ENCODE measurements at places on chromosomes 7 and 10. TPM values are rescaled to one million over a fixed set of nuclear protein-coding genes. Genes with fewer than 3 reads are reported as not detected.

DNA sequence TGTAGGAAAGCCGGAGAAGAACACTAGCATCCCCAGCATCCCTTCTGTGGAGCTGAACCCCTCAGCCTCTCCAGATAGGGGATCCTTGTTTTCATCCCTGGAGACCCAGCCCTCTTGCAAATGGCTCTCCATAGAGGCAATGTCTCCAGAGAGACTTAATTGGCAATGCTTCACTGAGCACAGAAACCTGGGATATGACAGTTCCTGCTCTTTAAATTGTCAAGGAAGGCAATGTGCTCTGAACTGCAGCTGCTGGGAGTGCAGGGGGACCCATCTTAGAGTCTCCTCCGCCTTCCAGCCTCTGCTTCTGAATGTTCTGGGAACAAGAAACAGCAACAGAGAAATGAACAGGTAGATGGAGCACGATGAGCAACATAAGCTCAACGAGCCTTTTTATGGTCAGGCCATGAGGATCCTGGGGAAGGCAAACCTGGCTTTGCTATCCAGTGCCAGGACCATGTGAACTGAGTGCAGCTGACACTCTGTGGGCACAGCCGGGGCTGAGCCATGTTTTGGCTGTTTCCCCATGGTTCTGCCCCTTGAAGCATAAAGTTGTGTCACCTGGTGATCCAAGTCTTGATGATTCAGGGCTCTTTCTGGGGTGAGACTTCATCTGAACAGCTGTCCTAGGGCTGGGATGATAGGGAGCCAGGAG lies 481.0 kb downstream of the PLXNA4 start:
- DNase-seq = no peak

DNA sequence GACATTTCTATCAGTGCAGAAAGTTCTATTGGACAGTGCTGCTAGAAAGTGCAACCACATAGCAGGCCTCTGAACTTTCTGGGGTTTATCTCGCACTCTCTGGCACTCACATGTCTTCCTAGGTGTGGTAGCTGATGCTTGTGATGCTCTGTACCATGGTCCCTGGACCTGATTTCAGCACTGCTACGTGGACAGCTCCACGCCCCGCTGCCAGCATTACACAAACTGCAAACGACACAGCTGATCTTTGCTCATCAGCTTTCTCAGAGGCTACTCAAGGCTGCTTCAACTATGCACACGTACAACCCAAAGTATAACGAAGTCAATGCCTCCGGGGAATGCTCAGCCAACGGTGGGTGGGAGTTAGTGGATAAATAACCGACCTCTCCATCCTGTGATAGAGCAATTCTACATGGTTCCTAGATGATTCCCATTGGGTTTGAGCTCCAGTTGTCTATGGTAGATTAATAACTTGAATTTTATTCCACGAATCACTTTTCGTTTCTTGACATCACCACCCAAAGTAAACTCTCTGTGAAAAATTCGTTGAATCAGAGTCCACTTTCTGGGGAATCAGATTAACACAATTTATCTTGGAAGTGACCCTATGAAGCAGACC lies 302.5 kb downstream of the ACTR3B start:
- DNase-seq = no peak

- no peak for DNase-seq
Measured at GRCh38 chr7:30389791-30390190, 88.8 kb downstream of the NOD1 start.

GRCh38 chr10:27481486-27481885 lies 22.6 kb upstream of the RAB18 start:
- no peak for DNase-seq

DNA sequence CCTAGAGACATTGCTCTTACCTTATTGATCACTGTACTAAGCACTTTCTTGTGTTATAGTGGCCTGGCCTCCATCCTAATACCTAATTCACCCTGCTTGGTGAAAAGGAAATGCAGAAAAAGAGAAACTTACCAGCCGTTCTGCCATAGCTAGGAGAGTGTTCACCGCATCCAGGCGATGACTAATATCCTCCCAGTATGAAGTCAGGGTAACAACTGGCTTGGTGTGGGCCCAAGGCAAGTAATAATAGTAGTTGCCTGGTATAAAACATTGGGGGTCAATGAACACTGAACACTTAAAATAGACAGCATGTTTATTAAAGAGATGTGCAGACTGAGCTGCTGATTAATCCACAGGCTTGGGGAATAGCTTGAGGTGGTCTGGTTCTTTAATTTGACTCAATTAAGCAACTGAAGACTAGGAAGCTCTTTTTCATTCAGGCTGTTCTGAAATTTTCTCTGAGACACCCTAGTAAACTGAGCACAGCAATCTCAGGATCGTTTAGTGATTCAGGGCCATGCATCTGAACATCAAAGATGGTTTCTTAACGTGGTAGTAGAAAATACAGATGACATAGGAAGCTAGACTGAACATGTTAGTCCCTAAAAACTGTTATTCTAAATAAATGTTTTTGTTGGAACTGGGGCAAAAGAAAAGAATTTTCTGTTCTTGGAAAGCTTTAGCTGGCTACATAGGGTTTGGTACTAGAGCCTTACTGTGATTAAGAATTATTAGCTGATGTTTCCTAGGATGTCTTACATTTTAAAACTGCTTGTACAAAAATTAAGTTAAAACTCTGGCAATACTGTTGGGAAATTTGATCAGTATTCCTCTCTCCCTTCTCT lies 102.2 kb downstream of the MYOF start:
- DNase-seq = no peak

GRCh38 chr10:104678658-104679057 lies 37.6 kb downstream of the SORCS3 start:
- DNase-seq = no peak

GRCh38 chr7:80806663-80807062 lies 112.2 kb downstream of the SEMA3C start:
- no peak for DNase-seq

DNA sequence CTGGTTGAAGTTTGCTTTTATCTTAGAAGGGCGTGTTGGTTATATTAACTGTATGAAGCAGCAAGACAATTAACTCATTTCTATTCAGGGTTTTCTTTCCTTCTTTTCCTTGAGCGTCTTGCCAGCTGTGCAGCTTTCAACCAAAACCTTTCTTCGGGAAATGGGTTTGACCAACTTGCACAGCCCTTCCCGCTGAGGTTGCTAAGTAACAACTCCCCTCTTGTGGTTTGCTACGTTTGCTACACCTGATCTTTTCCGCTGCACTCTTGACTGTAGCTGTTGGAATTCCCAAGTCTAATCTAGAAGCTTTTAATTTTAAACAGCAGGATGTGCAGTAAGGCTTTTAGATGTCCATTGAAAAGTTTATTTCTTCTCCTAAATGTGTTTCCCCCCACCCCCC lies 116.9 kb downstream of the CDCA7L start:
- no peak for DNase-seq

GRCh38 chr10:35316218-35316967 lies 19.9 kb upstream of the CCNY start:
- DNase-seq = no peak

DNA sequence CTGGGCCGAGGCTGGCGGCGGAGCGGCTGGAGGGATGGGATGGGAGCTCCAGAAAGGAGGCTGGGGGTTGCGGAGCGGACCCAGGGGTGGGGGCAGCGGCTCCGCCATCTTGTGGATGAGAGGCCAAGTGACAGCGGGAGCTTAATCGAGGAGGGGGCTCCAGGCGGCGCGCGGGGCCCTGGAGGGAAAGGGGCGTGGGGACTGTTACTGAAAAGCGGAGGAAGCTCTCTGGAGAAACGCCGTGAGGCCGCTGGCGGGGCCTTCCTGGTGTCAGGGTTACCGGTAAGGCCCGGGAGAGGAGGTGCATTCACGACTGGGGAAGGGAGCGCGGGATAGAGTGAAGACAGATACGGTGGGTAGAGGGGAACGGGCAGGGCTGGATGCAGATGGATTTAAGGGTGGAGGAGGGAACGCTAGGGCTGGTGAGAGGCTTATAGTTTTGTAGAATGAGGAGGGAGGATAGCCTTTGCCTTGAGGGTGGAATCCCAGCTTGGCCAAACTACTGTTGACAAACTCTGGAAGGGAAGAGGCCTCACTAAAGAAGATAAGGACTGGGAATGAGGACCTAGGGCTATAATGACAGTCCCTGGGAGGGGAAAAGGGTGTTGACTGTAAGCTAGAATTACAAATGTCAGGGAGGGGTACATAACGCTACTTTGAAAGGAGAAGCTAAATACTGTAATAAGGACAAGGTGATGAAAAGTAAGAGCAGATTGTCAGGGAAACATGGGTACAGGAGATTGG lies 535 bp downstream of the BTRC start:
- DNase-seq = no peak

- no peak for DNase-seq
Measured at GRCh38 chr10:121753726-121754476, 155.7 kb upstream of the FGFR2 start.

DNA sequence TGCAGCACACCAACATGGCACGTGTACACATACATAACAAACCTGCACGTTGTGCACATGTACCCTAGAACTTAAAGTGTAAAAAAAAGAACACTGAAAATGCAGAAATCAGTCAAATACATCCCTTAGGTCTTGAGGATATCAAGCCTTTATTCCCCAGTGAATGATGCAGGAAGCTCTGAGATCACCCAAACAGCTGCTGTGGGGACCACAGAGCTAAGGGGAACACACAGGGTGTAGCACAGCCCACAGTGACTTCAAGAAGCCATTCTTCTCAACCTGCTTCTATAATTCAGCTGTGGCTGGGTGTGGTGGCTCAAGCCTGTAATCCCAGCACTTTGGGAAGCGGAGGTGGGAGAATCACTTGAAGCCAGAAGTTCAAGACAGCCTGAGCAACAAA lies 314.9 kb downstream of the CALN1 start:
- DNase-seq = no peak

- no peak for DNase-seq
Measured at GRCh38 chr10:72794260-72794659, 99.3 kb upstream of the OIT3 start.

GRCh38 chr7:103718482-103719061 lies 270.9 kb downstream of the RELN start:
- no peak for DNase-seq

DNA sequence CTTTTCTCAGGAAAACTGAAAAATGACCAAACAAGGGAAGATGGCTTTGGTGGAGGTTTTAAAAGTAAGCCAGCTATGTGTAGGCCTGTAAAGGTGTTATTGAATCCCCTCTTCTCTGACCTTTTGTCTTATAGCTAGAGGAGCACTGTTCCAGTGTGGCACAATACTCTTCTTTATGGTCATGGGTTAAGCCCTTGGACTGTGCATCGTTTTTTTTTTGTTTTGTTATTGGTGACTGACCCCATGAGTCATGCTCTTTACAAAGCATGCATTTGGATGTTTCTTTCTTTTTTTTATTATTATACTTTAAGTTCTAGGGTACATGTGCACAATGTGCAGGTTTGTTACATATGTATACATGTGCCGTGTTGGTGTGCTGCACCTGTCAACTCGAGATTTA lies 19.6 kb upstream of the FAM25A start:
- no peak for DNase-seq

- no peak for DNase-seq
Measured at GRCh38 chr7:112770051-112770450, 20.1 kb downstream of the TMEM168 start.

DNA sequence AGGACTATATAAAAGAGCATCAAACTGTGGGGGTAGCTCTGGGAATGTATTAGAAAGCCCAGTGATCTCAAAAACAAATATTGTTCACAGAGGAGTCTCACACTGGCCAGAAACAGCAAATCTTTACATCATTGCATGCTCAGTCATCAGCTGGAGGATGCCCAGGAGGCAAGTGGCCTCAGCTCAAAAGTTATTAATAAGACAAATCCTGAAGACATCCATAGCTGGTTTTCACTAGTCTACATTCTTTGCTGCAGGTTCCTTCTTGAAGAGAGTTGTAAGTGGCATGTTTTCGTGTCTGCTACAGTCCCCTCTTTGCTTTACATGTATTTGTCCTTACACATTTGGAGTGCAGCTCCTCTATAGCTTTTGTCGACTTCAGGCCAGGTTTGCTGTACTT lies 8.6 kb upstream of the CCDC7 start:
- no peak for DNase-seq

GRCh38 chr7:66505531-66506451 lies 122.9 kb upstream of the KCTD7 start:
- peak; percentile 60 for DNase-seq

DNA sequence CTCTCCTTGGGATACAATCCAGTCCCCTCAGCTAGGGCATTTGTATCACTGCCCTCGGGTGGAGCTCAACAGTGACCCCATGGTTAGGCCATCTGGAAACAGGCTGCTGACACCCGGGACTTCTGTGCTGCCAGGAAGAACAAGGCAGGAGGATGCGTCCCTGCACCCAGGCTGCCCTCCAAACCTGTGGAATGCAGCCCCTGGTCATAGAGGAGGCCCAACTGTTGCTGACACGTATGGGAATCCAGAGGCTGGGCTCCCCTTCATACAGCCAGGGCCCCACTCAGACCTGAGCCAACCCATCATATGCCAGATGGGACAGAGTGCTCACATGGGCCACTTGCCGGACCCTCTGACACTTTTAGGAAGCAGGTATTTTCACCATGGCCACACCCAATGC lies 45.5 kb upstream of the SRGN start:
- no peak for DNase-seq

GRCh38 chr7:6460990-6461584 lies 13.3 kb upstream of the DAGLB start:
- DNase-seq = no peak

- DNase-seq = no peak
Measured at GRCh38 chr7:22879280-22879679, 56.6 kb upstream of the TOMM7 start.

DNA sequence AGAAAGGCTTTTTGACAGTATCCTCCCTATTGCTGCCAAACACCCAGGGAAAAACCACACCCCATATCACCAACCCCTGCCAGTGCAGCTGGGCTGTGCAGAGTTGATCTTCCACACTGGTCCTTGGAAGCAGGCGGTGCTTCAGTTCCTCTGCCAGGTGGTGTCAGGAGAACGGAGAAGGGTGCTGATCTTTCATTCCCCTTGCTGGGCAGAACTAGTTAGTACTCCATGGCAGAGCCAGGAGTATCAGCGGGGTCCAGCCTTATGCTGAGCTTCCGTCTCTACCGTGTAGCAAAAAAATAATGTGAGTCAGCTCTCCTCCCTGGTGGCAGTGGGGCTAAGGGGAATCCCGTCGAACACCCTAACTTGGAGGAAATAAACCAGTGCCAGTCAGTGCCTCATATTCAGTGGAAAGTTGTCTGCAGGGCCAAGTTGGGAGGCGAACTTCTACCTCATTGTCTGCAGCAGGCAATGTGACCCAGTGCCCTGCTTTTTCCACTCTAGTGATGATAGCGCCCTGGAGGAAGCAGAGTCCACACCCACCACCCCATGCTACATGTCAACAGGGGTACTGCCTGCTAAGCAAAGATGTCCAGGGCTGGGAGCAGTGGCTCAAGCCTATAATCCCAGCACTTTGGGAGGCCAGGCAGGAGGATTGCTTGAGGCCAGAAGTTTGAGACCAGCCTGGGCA lies 175.4 kb downstream of the AUTS2 start:
- DNase-seq = no peak

The NHLRC2 gene
- 51.6 TPM for total RNA-seq

The HERC4 gene
- total RNA-seq = 95.1 TPM

The COBL gene
- 17.0 TPM for total RNA-seq

The HACD1 gene
- total RNA-seq = 3.0 TPM

The DNAJB9 gene
- total RNA-seq = 20.8 TPM

The PLAU gene
- total RNA-seq = 15.6 TPM

The C7orf57 gene
- not detected for total RNA-seq

The CDH23 gene
- 20.1 TPM for total RNA-seq

The SPDYE16 gene
- total RNA-seq = 1.9 TPM
